Fibroblast of the aortic adventitia (primary cell): ENCODE measurements at places on chromosomes 3 and 15.

- no peak for DNase-seq
Measured at GRCh38 chr3:165549037-165549436, 288.2 kb downstream of the BCHE start.

- no peak for DNase-seq
Measured at GRCh38 chr15:100101426-100102089, 240.2 kb downstream of the ADAMTS17 start.

- DNase-seq = no peak
Measured at GRCh38 chr3:14620512-14620911, 31.1 kb upstream of the CCDC174 start.

DNA sequence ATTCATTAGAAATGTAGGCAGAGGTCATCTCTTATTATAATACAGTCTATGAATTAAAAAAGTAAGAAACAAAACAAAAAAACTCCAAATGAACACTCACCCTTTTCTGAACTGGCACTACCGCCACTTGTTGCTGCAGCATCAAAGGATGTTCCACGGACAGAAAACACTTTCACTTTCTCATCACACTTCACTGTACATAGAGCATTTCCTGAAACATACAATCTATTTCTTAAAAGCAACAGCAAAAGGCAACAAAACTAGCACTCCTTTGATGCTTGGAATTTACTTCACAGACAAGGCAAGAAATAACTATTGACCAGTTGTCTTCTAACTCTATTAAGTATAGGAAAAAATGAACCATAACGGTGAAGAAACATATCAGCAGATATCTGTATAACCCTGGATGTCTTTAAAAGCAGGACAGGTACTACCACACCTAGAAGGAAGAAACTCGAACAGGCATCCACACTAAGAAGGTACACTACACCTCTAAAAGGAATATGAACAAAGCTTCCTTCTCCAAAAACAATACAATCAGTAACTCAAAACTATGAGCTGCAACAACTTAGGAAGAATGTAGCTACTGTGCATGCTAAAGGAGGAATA lies 24.9 kb downstream of the ETFA start:
- DNase-seq = peak; percentile 24

DNA sequence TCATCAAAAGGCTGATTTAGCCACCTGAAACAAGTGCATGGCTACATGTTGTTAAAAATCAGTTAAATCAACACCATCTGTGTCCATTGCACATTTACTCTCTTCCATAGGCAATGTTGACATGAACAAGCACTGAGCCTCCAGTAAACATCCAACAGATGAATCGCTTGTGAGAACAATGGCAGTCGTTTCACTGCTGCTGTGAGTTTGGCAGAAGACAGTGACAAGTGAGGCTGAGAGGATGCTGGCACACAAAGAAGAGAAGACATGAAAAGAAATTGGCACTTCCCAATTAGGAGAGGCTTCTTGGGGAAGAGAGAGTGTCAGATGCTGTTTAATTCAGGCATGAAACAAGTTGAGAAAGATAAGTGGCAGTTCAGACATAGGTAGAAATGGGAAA lies 227.4 kb upstream of the STT3B start:
- DNase-seq = no peak

DNA sequence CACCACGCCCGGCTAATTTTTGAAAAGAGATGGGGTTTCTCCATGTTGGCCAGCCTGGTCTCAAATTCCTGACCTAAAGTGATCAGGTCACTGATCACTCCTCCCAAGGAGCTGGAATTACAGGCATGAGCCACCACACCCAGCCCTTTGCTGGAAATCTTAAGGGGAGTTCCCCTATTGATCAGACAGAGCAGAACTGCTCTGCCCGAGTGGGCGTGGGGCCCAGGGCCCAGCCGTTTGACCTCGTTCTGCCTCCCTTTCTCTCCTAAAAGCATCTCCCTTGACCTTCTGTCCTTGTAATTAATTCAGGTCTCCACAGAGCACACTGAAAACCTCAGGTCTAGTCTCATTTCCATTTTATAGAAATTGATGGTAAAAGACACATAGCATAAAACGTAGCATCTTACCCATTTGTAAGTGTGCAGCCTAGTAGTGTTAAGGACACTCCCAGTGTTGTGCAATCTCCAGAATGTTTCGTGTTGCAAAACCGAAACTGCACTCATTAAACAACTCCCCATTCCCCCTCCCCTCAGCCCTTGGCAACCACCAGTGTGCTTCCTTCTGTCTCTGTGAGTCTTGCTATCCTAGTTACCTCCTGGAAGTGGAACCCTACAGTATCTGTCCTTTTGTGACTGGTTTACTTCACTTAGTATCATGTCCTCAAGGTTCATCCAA lies 89.3 kb downstream of the SLCO3A1 start:
- peak; percentile 95 for DNase-seq
